H1 (cell line): ENCODE measurements at places on chromosomes 2 and 18.

DNA sequence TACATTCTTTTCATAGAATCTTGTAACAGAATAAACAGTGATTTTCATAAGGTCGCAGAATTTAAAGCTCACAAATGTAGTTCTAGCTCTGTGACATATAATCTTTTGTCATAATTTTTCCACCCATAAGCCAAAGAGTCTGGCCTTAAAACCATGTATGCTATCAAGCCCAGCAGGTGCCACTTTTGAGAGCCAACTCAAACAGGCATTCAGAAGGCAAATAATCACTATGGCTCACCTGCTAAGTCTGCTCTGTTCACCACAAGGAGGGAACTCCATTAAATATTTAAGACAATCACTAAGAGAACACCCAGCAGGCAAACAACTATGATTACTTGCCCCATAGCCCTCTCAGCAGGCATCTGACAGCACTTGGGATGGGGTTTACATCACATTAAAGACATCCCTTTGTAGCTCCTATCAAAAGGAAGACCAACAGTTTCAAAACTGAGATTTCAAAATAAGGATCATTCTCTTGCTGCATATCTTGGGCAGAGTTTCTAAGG lies 241.6 kb downstream of the PDE11A start:
- H3K27ac ChIP-seq = no peak overlapping the region
- DNase-seq = no peak
- H3K4me1 ChIP-seq = no peaks in the 10 kb centered on the region
- H3K27me3 ChIP-seq = no peaks in the 10 kb centered on the region
- no peak overlapping the region for H3K4me3 ChIP-seq

DNA sequence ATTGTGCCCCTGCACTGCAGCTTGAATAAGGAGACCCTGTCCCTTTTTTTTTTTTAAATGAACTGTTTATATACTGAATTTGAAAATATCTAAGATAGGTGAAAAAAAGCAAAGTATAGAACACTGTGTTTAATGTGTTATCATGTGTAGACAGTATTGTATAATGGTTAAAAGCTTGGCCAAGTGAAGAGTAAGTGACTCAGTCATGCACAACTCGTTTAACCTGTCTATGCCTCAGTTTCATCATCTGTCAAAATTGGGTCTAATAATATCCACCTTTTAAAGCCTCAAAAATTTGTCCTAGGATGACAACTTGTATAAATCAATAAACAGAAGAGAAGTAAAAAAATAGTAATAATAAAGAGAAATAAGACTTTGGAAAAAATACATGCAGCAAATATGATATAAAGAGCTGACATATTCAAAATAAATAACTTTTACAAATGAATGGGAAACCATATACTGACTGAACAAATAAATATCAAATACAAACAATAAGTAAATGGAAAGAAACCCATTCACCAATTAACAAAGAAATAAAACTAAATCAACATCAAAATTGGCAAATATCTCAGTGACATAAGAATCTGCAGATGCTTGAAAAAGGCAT lies 113.7 kb downstream of the C2orf74 start:
- no peaks in the 10 kb centered on the region for H3K27me3 ChIP-seq
- no peak for DNase-seq
- H3K4me1 ChIP-seq = no peaks in the 10 kb centered on the region

DNA sequence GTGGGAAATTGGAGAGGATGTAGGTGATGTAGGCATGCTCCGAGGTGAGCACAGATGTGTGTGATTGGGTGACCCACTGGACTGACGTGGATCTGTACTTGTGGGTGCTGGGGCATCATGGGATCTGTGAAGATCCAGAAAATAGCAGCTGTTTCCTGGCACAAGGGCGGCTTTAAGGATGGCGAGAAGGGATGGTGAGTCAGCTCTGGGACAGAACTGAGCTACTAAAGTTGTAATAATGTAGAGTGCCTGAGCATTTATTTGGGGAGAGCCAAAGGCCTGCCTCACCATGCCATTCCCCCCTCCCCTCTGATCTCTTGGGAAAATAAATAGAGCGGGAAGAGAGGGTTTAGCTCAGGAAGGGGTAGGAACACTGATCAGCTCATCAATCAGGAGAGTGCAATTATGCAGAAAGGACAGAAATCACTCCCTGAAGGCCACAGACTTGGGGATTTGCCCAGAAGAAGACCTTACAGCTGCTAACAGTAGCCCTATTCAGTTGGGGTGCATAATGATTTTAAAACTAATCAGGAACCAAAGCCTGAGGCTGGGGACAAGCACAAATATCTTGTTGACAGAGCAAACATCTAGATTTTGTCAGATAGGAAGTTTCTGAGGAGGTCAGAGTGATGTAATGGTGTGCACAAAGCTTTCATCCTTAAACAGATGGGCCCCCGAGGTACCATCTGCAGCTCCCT lies 30.3 kb downstream of the TANC1 start:
- no peak overlapping the region for H3K27ac ChIP-seq
- H3K4me3 ChIP-seq = no peak overlapping the region
- H3K27me3 ChIP-seq = no peaks in the 10 kb centered on the region
- H3K4me1 ChIP-seq = peaks cover 3% of the 10 kb centered on the region; the same call in 1 of the 2 replicates

DNA sequence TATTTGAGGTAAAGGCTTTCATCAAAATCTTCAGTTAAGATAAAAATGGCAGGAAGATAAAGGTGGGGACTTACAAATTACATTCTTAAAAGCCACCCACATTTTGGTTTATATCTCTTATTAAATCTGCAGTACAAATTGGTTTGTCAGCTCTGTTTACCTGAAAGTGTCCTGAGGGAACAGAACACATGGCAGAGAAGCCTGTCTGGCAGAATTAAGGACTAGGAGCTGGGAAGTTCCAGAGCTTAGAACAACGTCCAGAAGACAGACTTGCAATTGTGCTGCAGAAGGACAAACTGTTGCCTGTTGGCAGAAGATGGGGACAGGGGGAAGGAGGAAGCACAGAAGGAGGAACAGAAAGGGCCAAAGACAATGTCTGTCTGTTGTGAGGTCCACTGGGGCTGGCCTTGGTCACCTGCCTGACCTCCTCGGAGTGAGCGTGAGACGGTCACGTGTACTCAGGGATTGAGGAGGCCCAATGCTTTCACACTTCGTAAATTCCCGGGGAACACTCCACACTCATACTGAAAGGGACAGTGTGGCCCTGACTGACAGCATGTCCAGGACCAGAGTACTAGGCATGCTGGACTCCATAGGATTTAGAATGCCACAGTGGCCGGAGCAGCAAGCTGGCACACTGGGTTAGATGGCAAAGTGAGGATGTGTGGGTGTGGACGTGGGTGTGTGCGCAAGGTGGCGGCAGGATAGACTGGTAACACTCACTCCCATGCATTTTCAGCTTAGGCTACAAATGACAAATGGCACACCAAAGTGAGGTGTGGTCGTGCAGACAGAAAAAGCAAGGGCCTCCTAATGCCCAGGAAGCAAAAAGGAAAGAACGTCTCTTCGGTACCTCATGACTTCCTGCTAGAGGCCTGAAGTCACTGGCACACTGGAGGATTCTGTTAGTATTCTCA lies 210.9 kb upstream of the REV1 start:
- no peak overlapping the region for H3K27ac ChIP-seq
- H3K27me3 ChIP-seq = no peaks in the 10 kb centered on the region
- no peak for DNase-seq

DNA sequence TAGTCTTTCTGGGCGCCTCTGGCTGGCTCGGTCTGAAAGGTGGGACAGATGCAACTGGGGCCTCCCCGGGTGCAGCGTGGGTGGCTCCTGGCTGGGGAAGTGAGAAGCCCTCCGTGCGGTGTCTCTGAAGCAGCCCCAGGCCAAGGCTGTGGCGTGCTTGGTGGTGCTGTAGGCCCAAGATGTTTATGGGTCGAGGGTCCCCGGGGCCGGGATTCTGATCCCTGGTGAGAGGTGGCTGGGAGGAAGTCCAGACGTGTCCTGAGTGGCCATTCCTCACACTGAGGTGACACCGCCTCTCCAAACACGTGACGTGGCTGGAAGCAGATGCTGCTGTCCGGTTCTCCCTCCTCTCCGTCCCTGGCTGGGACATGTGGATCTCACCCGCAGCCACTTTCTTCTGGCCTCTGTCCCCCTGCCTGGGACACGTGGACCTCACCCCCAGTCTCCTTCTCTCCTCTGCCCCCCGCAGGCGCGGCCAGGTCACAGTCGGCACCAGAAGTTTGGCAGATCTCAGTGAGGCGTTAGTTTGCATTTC lies 12.6 kb downstream of the RTP5 start:
- H3K4me1 ChIP-seq = peaks cover 8% of the 10 kb centered on the region
- no peak for DNase-seq
- H3K4me3 ChIP-seq = no peak overlapping the region

GRCh38 chr2:119180892-119181291 lies 22.3 kb upstream of the C1QL2 start:
- H3K36me3 ChIP-seq = no peaks in the 10 kb centered on the region
- H3K27me3 ChIP-seq = no peaks in the 10 kb centered on the region
- no peak overlapping the region for H3K4me3 ChIP-seq
- no peaks in the 10 kb centered on the region; the same call in 1 of the 2 replicates for H3K4me1 ChIP-seq
- no peak for DNase-seq

DNA sequence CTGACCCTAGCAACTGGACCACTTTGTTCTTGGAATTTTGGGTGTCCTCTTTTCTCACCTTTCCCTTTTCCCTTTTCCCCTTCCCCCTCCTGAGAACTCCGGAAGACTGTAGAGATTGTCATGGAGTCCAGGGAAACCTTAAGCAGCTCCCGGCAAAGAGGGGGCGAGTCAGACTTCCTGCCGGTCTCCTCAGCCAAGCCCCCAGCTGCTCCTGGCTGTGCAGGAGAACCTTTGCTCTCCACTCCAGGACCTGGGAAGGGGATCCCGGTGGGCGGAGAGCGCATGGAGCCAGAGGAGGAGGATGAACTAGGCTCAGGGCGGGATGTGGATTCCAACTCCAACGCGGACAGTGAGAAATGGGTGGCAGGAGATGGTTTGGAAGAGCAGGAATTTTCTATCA lies 20.5 kb downstream of the SETBP1 start:
- H3K4me3 ChIP-seq = no peak overlapping the region
- DNase-seq = no peak
- H3K27me3 ChIP-seq = no peaks in the 10 kb centered on the region
- no peaks in the 10 kb centered on the region for H3K36me3 ChIP-seq
- no peak overlapping the region for H3K27ac ChIP-seq

GRCh38 chr2:66569974-66570373 lies 135.0 kb downstream of the MEIS1 start:
- H3K27me3 ChIP-seq = no peaks in the 10 kb centered on the region
- no peak overlapping the region for H3K4me3 ChIP-seq
- no peaks in the 10 kb centered on the region for H3K36me3 ChIP-seq
- DNase-seq = no peak
- H3K4me1 ChIP-seq = peaks cover 3% of the 10 kb centered on the region

DNA sequence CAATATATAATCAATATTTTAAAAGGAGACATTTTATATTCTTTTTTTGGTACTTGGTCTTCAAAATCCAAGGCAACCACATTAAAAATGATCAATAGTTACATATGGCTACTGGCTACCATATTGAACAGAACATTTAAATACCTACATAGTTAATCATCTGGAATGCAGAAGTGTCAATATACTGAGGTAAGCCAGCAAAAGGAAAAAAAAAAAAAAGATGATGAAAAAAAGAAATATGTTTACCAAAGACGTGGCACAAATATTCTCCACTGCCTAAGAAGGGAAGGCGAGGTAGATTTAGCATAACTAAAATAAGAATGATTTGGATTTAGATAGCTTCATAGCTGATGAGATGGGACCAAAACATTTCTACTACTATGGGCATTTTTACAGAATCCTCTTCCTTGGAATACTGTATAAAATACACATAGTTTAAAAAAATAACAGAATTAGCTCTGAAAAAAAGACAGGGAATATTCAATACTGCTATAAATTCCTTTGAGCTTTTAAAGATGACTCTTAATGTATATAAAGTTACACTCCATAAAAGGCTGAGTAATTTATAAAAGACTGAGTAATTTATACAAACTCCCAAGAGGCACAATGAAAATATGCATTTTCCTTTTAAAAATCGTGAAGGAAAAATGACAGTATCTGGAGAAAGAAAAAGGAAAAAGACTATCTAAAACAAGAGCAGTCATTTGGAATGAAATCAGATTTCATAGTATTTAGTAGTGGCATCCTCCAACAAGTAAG lies 63.5 kb downstream of the CDH2 start:
- DNase-seq = no peak
- H3K4me3 ChIP-seq = no peak overlapping the region
- H3K27me3 ChIP-seq = no peaks in the 10 kb centered on the region
- peaks cover 7% of the 10 kb centered on the region; the same call in 1 of the 2 replicates for H3K4me1 ChIP-seq
- H3K27ac ChIP-seq = no peak overlapping the region
- no peaks in the 10 kb centered on the region for H3K36me3 ChIP-seq

DNA sequence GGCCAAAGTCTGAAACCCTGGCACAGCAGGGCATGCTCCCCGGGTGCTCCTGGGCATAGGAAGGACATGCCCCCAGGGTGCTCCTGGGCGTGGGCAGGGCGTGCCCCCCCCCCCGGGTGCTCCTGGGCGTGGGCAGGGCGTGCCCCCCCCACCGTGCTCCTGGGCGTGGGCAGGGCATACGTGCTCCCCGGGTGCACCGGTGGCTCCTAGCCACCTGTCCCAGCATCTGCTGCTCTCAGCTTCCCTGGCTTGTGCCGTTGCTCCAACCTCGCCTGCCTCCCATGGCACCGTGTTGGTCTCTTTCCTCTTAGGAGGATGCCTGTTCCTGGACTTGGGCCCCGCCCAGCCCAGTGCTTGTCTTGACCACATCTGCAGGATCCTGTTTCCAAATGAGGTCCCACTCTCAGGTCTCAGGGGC lies 95.6 kb upstream of the CTDP1 start:
- H3K36me3 ChIP-seq = no peaks in the 10 kb centered on the region
- H3K27ac ChIP-seq = no peak overlapping the region
- no peak overlapping the region for H3K4me3 ChIP-seq
- H3K27me3 ChIP-seq = no peaks in the 10 kb centered on the region

GRCh38 chr2:147600223-147600622 lies 244.6 kb upstream of the ACVR2A start:
- no peak overlapping the region for H3K27ac ChIP-seq
- no peaks in the 10 kb centered on the region for H3K36me3 ChIP-seq
- no peak overlapping the region for H3K4me3 ChIP-seq
- no peaks in the 10 kb centered on the region for H3K27me3 ChIP-seq
- no peak for DNase-seq

GRCh38 chr18:2847317-2848246 lies 776 bp downstream of the EMILIN2 start:
- no peak for DNase-seq
- H3K36me3 ChIP-seq = no peaks in the 10 kb centered on the region
- H3K27ac ChIP-seq = no peak overlapping the region
- peaks cover 52% of the 10 kb centered on the region for H3K27me3 ChIP-seq
- H3K4me1 ChIP-seq = peaks cover 7% of the 10 kb centered on the region; the same call in 1 of the 2 replicates

- DNase-seq = no peak
- no peaks in the 10 kb centered on the region for H3K4me1 ChIP-seq
- H3K27me3 ChIP-seq = no peaks in the 10 kb centered on the region
Observed at GRCh38 chr18:14970027-14970426, 222.1 kb downstream of the ANKRD30B start.

- no peaks in the 10 kb centered on the region for H3K36me3 ChIP-seq
- H3K4me1 ChIP-seq = peaks cover 8% of the 10 kb centered on the region
- no peak overlapping the region for H3K27ac ChIP-seq
- no peak overlapping the region for H3K4me3 ChIP-seq
Observed at GRCh38 chr18:6058941-6059340, 163.6 kb upstream of the TMEM200C start.

- no peaks in the 10 kb centered on the region for H3K27me3 ChIP-seq
- no peaks in the 10 kb centered on the region for H3K4me1 ChIP-seq
- H3K36me3 ChIP-seq = no peaks in the 10 kb centered on the region
Observed at GRCh38 chr18:41128126-41128525, 826.9 kb upstream of the PIK3C3 start.

- DNase-seq = peak; percentile 29
- H3K36me3 ChIP-seq = peaks cover 6% of the 10 kb centered on the region
- H3K4me3 ChIP-seq = no peak overlapping the region
Observed at GRCh38 chr18:7038330-7038851, 79.2 kb downstream of the LAMA1 start.
